ENCODE measurements at places on chromosomes 7 and 10.

GRCh38 chr10:129344103-129344502 is 122.9 kb upstream of the MGMT start:
- DNase-seq, result no peak

DNA sequence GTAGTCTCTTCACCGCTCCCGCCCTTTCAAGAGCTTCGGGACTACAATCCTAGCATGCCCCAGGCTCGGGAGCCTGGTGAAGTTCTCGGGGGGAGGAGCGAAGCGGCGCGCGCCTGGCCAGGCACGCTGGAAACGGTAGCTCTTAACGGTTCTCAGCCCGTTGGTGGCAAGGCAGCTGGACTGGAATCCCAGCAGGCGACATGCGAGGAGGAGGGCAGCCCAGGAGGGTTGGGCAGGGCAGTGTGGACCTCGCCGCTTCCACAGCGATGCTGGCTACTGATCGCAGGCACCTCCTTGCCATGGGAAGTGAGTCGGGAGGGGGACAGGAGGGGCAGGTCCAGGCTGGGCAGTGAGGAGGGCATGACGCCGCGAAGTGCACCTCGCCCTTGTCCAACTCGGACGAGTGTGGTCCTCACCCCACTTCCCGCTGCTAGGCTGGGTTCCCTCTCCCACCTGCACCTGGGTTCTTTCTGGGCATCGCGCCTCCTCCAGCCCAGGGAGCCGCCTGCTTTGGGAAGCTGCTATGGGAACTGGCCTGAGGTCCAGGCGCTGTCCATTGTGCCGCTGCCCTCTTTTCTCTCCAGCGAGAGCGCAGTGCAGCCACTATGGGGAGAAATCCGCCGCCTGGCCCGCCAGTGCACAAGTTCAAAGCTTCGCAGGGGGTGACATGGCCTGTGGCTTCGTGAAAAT is 367.8 kb upstream of the NUPR2 start:
- DNase-seq, result no peak

GRCh38 chr10:79176052-79176501 is 107.3 kb downstream of the ZMIZ1 start:
- no peak for DNase-seq

- DNase-seq, result no peak
Measured at GRCh38 chr7:31017032-31017675, 35.0 kb upstream of the ADCYAP1R1 start.

DNA sequence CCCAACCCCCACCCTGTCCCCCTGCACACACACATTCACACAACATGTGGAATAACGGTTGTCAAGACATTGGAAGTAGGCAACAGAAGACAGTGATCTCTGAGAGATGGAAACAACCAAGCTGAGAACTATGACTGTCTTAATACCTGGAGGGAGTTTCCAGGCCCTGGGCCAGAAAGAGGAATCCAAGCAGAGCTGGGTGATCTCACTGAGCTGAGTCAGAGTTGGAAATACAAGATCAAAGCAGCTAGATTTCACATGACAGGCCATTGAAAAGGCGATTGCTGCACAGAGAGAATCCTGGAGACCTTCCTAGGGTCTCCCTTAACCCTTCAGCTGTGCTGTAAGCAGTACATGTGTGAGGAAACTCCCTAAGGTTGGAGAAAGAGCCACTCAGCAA is 165.8 kb upstream of the PRSS1 start:
- no peak for DNase-seq

DNA sequence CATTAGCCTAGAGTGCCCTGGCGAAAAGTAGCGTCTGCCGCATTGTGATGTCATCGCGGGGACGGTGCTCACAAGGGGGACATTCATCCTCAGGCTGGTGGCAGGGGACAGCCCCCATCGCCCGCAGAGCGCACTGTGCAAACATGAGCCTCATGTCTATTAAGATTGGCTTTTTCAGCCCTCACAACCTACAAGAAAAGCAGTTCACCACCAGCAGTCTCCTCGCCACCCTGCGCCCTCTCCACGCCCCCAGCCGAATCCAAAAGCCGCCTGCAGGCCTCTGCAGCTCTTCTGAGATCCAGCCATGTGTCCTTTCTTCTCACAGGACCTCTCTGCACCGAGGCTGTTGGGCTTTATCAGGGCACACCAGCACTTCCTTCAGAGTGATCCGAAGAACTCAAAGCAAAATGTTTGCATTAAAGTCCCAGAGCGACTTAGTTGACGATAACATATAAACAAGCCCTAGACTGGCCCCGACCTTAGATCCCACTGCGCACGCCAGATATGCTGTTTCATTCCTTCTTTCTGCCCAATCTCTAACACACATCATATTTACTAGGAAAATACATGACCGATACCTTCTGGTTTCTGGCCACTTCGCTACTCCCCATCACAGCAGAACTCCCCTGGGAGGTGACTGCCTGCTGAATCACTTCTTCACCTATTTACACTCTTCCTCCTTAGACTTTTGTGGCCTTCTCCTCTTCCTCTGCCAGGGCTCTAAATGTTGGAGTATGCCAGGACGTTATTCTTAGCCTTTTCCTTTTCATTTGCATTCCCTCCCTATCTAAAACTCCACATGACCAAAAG is 206.0 kb upstream of the SH2B2 start:
- DNase-seq, result no peak

GRCh38 chr7:14389181-14389591 is 399.7 kb upstream of the ETV1 start:
- DNase-seq, result no peak

- no peak for DNase-seq
Measured at GRCh38 chr7:21099432-21099831, 312.7 kb upstream of the SP8 start.

- no peak for DNase-seq
Measured at GRCh38 chr10:131315344-131315743, 3.8 kb upstream of the TCERG1L start.

DNA sequence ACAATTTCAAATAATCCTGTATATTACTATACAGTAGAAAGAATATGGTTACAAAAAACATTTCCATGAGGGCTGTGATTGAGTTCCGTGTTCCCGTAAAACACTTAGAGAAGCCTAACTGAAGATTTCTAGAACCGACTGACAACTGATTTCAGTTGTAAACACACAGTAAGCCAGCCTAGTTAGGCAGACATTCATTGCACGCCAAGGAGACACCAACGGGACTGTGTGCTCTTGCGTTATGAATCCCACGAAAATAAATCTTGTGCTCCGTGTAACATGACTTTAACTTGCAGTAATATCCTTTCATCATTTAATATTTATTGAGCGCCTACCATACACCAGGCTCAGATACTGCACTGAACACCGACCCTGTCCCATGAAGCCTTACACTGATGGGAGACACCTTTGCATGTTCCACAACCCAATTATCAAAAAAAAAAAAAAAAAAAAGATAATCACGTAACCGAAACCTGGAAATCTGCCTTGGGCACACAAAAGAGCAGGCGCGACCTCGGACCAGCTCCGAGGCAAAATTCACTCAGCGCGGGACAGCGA is 420 bp upstream of the KLHL7 start:
- DNase-seq, result no peak

GRCh38 chr10:51083356-51083853 is 9.1 kb downstream of the PRKG1 start:
- no peak for DNase-seq

DNA sequence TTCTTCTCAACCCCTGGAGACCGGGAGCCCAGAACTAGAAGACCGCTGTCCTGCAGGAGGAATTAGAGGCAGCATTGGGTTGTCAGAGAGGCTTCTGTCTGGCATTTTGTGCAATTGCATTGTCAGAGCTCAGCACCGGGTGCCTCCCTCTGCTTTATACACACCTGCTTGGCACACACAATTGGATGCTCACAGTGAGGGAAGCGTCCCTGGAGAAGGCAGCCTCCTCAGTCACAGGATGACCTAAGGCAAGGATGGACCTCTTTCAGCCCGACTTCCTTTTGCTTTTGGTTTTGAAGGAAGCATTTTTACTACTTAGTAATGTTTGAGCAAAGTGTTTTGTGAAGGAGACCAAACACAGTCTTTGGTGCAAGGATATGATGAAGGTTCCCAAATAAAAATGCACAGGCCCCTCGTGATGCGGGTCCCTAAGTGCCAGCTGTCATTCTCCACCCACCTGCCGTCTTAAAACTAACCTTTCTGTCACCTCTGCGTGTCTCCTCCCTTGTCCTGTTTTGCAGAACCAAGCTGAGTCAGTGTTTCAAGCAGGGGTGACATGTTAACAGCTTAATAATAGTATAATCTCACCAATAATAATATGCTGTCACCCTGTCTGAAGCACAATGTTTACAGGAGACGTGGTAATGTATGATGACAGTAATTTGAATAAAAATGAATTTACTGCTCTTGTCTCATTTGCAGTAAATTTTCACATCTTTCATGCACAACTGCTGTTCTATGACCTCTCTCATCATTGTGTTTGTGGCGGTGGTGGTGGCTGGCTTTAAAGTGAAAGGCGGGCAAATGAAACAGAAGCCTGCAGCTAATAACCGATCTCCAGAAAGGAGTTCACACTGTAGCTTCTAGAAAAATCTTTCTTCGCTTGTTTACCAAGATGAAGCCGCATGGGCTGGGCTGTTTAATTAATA is 430.2 kb upstream of the MKI67 start:
- no peak for DNase-seq

- no peak for DNase-seq
Measured at GRCh38 chr7:68547181-68547580, 1051.1 kb upstream of the AUTS2 start.

DNA sequence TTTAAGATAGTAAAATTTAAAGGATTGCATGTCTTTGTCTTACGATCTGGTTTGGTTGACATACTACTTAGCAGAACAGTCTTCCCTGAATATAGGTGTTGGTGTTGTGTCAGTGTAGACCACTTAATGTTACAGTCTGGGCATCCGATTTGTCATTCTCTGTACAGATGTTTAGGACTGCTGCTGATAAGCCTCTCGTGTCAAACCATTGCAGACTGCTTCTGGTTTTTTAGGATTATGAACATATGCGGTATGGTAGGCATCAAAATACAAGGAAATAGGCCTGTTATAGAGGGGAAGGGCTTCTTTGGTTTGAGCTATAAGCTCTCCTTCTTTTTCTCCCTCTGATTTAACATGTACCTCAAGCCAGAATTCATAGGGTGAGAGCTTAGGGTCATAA is 7.4 kb downstream of the CYP3A43 start:
- no peak for DNase-seq

- DNase-seq, result no peak
Measured at GRCh38 chr7:21305455-21306235, 122.2 kb upstream of the SP4 start.

GRCh38 chr7:66640802-66641525 is 12.3 kb downstream of the KCTD7 start:
- no peak for DNase-seq

DNA sequence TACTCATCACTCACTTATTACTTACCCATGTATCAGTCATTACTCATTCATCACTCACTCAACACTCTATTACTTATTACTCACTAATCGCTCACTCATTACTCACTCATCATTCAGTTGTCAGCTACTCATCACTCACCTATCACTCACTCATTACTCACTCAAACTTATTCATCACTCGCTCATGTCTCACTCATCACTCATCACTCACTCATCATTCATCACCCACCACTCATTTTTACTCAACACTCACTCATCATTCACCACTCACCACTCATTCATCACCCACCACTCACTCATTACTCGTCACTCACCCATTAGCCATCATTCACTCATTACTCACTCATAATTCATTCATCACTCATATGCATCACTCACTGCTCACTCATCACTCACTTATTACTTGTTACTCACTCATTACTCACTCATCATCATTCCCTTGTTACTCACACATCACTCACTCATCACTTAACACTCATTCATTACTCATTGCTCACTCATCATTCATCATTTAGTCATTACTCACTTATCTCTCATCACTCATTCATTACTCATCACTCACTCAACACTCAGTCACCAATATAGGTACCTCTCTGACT is 237.9 kb downstream of the ADARB2 start:
- no peak for DNase-seq

DNA sequence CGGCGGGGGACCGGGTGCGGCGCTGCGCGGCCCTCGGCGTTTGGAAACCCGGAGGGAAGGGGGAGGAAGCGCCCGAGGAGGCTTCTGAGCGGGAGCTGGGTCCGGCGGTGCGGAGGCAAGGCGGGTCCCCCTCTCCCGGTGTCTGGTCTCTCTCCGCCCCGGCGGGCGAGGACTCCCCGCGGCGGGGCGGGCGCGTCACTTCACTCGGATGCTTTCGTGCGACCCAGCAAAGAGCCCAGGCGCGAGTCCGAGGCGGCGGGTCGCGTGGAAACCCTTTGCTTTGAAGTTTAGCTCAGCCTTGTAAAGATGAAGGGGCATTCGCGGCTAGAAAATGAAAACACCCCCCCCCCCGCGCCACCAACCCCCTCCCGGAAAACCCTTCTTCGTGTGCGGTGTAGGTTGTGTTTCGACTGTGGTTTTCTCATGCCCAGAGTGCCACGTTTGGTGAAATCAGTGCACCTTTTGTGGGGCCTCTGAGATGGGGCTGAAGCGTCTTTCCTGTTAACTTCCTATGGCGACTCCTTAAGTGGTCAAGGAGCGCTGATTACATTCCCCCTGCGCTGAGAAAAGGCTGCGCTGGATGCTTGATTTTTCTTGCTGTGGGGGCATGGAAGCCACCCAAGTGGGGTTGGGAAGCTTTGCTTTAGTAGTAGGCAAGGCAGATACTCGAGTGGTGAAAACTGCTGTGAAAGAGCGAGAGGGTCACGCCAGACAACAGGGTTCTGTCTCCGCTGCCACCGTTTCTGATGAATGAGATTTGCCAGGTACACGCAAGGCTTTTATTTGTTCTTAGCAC is 876 bp downstream of the GNAI1 start:
- DNase-seq, result no peak

DNA sequence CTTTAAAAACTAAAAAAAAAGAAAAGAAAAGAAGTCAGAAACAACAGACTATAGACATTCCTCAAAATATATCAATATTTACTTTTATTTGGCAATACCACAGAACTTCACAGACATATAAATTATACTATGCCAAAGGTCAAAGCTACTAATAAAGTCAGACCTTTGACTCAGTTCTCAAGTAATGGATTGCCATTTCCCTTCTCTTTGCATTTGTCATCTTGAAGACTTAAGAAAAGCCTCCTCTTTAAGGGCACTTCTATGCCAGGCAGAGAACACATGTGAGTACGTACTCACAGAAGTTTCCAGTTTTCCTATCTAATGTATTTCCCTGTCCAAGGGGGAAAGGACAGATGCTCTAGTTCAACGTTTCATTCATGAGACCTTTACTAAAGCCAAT is 37.6 kb downstream of the TNPO3 start:
- DNase-seq, result no peak

GRCh38 chr10:1210667-1211066 is 154.5 kb downstream of the WDR37 start:
- DNase-seq, result no peak

GRCh38 chr7:50121286-50121685 is 28.2 kb upstream of the ZPBP start:
- no peak for DNase-seq

- DNase-seq, result no peak
Measured at GRCh38 chr10:89685936-89686335, 15.5 kb upstream of the KIF20B start.

- no peak for DNase-seq
Measured at GRCh38 chr10:28627102-28627501, 50.2 kb upstream of the BAMBI start.

Data from stimulated activated CD4-positive, alpha-beta T cell treated with anti-CD3 and anti-CD28 coated beads, Interleukin-15, amount 100 ng/mL, for 1 hour (primary cell).